ENCODE measurements at places on chromosomes 11 and 22.
A peak's percentile ranks its signal among the peaks of the same experiment; 100 is the strongest.

GRCh38 chr11:107836851-107837250 lies 21.7 kb downstream of the SLC35F2 start:
- DNase-seq: no peak

DNA sequence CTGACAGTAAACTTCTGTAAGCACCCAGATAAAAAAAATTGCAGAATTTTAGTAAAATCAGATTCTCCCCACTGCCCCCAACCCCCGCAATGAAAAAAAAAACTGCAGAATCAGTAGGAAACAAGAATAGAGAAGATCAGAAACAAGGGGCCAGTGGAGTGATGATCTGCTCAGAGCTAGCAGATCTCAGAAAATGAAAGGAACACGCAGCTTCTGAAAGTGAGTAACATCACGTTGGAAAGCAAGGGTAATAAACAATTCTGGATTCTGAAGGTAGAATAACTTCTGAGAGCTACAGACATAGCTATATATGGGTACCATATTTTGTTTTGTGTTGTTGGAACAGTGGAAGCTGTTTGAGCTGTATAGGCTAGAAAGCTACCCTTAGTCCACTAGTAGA lies 23.2 kb downstream of the ACAT1 start:
- no peak for DNase-seq

- DNase-seq: peak; percentile 69
Measured at GRCh38 chr11:72041364-72042063, 38.8 kb downstream of the NUMA1 start.

DNA sequence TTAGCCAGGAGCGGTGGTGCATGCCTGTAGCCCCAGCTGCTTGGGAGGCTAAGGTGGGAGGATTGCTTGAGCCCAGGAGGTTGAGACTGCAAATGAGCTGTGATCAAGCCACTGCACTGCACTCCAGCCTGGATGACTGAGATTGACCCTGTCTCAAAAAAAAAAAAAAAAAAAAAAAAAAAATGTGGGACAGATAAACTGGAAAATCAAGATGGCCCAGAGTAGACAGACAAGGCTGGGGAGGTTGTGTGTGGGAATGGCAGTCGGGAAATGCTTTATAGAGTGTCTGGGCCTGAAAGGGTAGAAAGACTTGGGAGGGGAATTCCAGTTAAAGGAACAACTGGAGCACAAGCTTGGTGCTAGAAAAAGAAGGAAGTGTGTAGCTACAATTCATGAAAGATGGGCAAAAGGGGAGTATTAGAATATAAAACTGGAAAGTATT lies 18.2 kb upstream of the WDR74 start:
- no peak for DNase-seq

- peak; percentile 13 for DNase-seq
Measured at GRCh38 chr11:7281079-7281478, 29.4 kb downstream of the SYT9 start.

DNA sequence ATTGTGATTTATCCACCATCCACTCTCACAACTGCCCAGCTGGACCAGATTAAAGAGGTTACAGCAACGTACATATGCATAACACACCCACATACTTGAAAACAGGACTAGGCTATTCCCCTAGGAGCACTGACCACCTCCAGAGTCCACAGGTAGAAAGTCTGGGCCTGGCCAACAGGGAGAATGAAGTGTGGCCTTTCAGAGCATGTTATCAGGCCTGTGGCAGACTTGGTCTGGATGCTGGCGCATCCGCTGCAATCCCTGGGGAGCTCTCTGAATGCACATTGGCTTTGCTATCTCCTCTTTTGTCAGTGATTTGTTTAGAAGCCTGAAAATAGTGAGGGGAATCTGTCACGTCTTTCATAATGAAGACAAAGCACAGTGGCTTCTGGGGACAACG lies 86.7 kb downstream of the C11orf58 start:
- DNase-seq: no peak

- DNase-seq: no peak
Measured at GRCh38 chr22:47448231-47449223, 686.1 kb downstream of the TBC1D22A start.

DNA sequence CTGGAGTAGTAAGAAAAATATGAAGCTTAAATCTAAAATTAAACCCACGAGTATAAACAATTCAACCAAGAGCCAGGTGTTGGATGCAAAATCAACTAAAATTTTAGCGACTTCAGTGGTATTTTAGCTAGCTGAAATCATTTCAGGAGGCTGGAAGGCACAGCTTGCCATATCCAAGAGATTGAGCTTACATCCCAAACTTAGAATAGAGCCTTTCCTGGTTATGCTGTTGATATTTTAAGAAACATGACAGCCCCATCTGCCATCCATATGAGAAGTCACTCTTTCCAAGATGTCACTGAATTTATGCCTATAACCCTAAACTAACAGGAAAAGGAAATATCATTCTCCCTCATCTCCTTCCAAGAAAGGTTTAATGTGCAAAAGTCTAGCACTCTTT lies 334.0 kb downstream of the KCNA4 start:
- DNase-seq: no peak

- no peak for DNase-seq
Measured at GRCh38 chr11:86931548-86932258, 23.5 kb downstream of the FZD4 start.

- no peak for DNase-seq
Measured at GRCh38 chr11:72971192-72971967, 157.2 kb downstream of the ATG16L2 start.

GRCh38 chr22:25669253-25670069 lies 72.5 kb upstream of the MYO18B start:
- DNase-seq: no peak

DNA sequence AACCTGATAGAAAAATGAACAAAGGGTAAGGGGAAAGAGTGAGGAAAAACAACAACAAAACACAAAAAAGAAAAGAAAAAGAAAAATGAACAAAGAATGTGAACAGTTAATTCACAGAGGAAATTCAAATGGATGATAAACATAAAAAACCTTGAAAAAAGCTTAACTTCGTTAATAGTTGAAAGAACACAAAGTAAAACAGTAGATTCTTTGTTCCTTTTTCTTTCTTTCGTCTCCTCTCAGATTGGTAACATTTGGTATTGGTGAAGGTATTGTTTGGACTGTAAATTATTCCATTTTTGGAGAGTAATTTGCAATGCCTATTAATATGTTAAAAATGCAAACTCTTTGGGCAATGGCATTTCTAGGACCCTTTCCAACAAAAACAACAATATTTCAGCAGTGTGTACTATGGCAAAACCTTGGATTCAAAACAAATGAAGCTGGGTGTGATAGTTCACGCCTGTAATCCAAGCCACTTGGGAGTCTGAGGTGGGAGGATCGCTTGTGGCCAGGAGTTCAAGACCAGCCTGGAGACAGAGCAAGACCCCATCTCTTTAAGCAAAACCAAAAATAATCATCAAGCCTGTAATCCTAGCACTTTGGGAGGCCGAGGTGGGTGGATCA lies 3.3 kb upstream of the BACE1 start:
- DNase-seq: no peak

All from SW 1271 (cell line).